ENCODE measurements at places on chromosomes 5 and 9. TPM values are rescaled to one million over a fixed set of nuclear protein-coding genes. Genes with fewer than 3 reads are reported as not detected.

GRCh38 chr9:2181792-2182191 is 166.6 kb downstream of the SMARCA2 start:
- DNase-seq = peak; percentile 43

DNA sequence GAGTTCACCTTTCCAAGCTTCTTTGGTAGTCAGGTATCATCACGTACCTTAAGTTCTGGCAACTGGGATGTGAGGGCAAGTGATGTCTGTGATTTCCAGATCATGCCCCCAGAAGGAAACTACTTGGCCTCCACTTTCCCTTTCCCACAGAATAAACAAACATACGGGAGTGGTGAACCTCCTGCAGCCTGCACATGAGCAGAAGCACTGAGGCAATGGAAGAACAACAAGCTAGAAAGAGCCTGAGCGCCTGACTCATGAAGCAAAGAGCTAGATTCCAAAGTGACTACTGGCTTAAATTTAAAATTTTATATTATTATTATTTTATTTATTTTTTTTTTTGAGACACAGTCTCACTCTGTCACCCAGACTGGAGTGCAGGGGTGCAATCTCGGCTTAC is 35.0 kb downstream of the ARL15 start:
- no peak for DNase-seq

DNA sequence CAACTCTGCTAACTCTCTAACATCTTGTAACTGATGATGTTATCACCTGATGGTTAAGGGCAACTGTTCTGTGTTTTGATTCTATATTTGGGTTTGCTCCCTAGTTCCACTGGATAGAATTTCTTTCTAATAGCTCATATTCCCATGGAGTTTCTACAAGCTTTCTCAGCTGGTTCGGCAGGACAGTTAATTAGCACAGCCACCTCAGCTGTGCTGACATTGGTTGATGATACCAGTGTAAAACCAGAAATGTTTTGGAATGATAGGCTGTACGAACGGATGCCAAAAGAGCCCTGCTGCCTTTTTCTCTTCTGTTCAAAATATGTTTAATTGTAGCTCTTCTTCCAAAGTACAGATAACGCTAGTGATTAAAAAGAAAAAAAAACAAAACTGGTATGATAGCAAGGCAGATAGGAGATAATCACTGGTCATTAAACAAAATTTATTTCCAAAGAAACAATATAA is 440.5 kb upstream of the ZNF608 start:
- DNase-seq = no peak

The SARDH gene
- total RNA-seq = 0.64 TPM

The TMCO6 gene
- 3.2 TPM for total RNA-seq

The CCL21 gene
- 32.5 TPM for total RNA-seq

The PPWD1 gene
- total RNA-seq = 21.9 TPM

DNA sequence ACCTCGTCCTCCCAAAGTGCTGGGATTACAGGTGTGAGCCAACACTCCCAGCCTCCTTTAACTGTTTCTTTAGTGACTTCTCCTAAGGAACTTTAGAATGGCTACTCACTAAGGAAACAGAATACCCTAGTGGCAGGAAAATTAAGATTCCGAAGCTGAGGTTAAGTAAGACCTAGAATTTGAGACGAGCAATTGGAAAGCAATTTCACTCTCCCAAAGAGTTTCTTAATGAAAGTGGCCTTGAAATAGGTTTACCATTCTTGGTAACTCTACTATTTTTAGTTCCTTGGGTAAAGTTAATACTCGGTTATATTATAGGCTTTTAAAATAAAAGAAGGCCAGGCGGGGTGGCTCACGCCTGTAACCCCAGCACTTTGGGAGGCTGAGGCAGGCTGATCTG is 22.9 kb upstream of the GOLPH3 start:
- no peak for DNase-seq

The ZMAT2 gene
- total RNA-seq = 31.4 TPM

DNA sequence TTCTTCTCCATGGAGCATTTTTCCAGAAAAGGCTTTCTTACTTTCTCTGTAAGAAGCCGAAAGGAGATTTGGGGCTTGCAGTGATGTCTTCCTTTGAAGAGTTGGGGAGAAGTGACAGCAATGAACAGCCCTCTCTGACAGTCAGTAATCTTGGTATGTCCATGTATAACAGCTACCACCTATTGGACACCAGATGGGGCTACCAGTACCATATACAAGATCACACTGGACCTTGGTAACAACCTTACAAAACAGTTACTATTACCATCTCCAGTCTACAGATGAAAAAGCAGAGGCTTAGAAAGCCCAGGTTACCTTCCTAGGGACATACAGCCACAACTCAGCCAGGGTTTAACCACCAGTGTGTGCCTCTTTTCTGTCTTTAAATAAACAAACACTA is 272.7 kb upstream of the TRPC7 start:
- DNase-seq = no peak

- DNase-seq = no peak
These were observed 552.3 kb downstream of the EFNA5 start for GRCh38 chr5:107118184-107119019.

DNA sequence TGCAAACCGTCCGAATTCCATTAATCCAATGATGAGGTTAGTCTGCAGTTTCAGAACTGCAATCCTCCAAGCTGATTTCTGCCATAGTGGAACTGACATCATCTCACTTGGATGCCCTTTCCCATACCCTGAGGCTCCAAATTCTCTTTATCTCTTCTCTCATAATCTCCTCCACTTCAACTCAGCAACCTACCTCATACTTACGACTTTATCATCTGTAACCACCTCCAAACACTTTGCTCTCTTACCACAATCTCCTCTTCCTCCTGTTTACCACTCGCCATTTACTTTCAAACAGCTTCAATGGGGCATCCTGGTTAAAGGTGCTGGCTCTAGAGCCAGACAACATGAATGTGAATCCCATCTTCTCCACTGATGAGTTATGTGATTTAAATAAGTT is 223.2 kb downstream of the EPB41L4A start:
- no peak for DNase-seq

- DNase-seq = no peak
These were observed 18.0 kb downstream of the IARS1 start for GRCh38 chr9:92275541-92275940.

The PTGDS gene
- total RNA-seq = 5,424 TPM

The CCDC187 gene
- total RNA-seq = not detected

GRCh38 chr9:95502248-95502647 is 14.5 kb downstream of the PTCH1 start:
- no peak for DNase-seq

The ADAMTS16 gene
- not detected for total RNA-seq

DNA sequence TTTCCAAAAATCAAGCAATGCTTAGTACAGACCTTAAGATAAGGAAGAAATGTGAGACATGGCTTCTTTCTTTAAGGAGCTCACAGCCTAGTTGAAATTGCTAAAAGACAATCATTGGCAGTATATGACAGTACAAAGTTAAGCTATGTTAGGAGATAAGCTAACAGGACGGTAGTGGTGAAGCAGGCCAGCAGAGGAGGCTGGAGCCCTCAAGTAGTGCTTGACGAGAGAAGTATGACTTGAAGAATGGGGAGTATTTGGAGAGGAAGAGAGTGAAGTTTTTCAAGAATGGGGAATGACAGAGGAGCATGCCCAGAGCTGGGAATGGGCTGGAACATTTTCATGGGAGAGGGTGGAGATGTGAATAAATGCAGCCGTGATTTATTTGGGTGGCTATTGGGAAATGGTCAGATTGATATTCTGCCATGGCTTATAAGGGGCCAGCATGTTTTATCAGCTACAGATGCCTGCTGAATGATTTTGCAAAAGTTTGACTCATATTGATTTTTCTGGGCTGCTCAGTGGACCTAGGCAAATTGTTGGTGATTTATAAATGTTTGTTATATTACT is 43.7 kb downstream of the LURAP1L start:
- DNase-seq = no peak

GRCh38 chr5:57891443-57891842 is 408.8 kb upstream of the ACTBL2 start:
- no peak for DNase-seq

- no peak for DNase-seq
These were observed 400.0 kb downstream of the ARRDC3 start for GRCh38 chr5:90983148-90983547.

DNA sequence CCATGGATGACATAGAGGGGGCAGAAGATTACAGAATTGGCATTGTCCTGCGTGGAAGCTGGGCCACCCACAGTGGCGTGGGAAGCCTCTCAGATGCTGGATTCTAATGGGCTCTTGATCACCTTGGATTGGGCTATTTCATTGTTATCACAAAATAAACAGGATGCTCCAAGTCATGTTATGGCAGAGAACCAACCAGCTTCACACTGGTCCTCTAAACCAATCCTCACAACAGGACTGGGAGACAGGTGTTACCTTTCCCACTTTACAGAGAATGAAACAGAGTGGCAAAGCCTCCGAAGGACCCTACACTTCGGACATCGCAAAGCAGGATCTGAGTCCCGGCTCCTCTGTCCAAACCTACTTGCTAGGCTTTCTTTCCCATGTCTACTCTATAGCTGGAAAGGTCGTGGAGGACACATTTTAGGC is 455 bp upstream of the SMIM3 start:
- DNase-seq = no peak

The SMIM33 gene
- not detected for total RNA-seq

- no peak for DNase-seq
These were observed 50.1 kb upstream of the ZNF608 start for GRCh38 chr5:124796495-124796894.

GRCh38 chr9:95727947-95728520 is 147.5 kb upstream of the ERCC6L2 start:
- DNase-seq = no peak

- no peak for DNase-seq
These were observed 634.8 kb upstream of the FAM174A start for GRCh38 chr5:99900302-99900852.

DNA sequence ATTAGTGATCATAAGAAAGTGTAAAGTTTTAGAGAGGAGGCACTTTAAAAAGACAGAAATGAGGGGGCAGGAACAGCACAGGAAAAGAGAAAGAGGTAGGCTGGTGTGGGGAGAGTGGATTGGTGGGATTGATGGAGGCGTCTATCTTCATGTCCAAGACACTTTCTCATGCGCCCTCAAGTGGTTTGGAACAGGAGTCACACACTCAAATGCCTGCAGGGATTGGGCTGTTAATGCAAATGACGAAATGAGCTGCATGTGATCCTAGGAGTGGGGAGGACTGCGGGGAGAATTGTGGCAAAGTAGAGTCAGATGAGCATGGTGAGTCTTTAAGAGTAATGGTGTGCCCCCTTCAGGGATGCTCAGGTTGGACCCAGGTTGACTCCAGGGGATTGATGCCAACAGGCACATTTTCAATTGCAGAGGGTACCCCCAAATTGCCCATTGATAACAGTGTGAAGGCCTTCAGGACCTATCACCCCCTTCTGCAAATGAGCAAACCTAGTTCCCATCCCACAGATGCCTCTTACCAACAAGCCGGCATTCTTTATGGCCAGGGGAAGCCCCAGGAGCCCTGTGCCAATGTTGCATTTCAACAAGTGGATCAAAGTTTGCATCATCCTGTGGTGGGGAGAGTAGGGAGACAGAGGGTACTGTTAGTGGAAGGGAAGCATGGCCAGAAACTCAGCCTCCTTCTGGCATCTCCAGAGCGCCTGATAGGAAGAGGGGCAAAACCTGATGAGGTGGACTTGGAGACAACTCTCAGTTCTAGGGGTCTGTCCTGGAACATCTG is 5.3 kb downstream of the SLC36A3 start:
- no peak for DNase-seq

GRCh38 chr5:40210694-40211093 is 469.0 kb upstream of the PTGER4 start:
- no peak for DNase-seq

GRCh38 chr5:122089096-122090013 is 11.3 kb upstream of the LOX start:
- no peak for DNase-seq

The LCN9 gene
- not detected for total RNA-seq

GRCh38 chr9:79742110-79742721 is 170.5 kb downstream of the TLE4 start:
- DNase-seq = no peak

The UGT3A1 gene
- not detected for total RNA-seq

The PCDHGB1 gene
- total RNA-seq = 7.1 TPM

- DNase-seq = no peak
These were observed 191.1 kb upstream of the DMRT1 start for GRCh38 chr9:650362-650761.

The GMCL2 gene
- not detected for total RNA-seq

The SLC6A3 gene
- total RNA-seq = not detected

- DNase-seq = no peak
These were observed 69.8 kb downstream of the ECPAS start for GRCh38 chr9:111414406-111414805.

DNA sequence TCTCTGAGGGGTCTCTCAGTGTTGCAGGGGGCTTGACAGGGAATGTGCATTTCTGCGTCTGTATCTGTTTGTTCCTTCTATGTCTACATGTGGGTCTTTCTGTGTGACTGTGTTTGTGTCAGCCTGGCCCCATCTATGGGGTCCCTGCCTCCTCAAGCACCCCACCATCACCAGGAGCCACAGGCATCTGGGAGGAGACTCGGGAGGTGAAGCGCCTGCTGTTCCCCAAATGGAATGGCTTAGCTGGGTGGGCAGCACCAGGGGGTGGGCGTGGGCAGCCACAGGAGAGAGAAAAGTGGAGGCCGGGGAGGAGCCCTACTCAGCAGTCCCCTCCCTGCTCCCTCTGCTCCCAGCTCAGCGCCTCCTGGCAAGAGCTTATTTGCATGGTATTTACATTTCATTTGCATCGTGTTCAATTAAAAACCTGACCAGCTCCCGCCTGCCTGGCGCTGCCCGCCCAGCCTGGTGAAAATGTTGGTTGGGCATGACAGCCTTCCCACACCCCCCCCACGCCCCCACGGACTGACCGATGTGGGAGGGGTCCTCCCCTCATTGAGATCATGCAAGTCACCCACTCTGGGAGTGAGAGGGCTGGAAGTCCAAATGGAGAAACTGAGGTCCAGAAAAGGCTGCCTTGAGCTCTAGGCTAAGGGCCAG is 50.5 kb downstream of the CXXC5 start:
- DNase-seq = peak; percentile 91

The STARD4 gene
- total RNA-seq = 3.8 TPM

The FBXL7 gene
- total RNA-seq = 21.6 TPM

The FOXE1 gene
- total RNA-seq = not detected

GRCh38 chr9:113581865-113582697 is 118.6 kb downstream of the RGS3 start:
- DNase-seq = peak; percentile 84

The ITGA1 gene
- 29.2 TPM for total RNA-seq

GRCh38 chr5:133508845-133509741 is 103.2 kb downstream of the FSTL4 start:
- no peak for DNase-seq

GRCh38 chr9:131605770-131606590 is 60.7 kb downstream of the PRRT1B start:
- DNase-seq = no peak

The LRRC19 gene
- total RNA-seq = not detected

GRCh38 chr9:113463418-113464285 is at the start of gene RGS3:
RGS3 (plus strand) TSS chr9:113463727; CDS start chr9:113463803, 76 bp downstream.
- peak; percentile 82 for DNase-seq

The PAEP gene
- total RNA-seq = not detected

The LCP2 gene
- 7.1 TPM for total RNA-seq

The C5orf52 gene
- not detected for total RNA-seq

- DNase-seq = no peak
These were observed 73.1 kb upstream of the RPS23 start for GRCh38 chr5:82351297-82351696.
